Muscle of leg (tissue), 16 donors: ENCODE measurements at places on chromosomes 11 and 22.

DNA sequence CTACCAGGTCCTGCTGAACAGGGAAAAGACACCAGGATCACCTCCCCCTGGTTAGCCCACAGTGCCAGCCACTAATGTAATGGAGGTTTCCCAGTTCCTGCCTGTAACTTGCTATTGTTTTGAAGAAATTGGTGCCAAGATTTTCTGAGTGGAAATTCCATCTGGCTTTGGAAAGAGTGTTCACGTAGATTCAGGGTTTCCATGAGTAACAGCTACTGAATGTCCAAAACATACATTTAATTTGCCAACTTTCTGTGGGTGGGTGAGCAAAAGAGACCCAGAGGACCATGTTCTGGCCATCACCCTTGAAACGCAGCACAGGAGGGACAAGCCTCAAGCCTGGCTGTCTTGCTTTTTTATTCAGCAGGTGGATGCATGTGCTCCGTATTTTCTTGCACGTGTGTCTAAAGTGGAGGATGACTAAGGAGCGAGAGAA lies 8.8 kb upstream of the DKK3 start:
- DNase-seq = peak; percentile 91

GRCh38 chr11:93738647-93739081 lies 2.6 kb downstream of the TAF1D start:
- no peak for DNase-seq

GRCh38 chr22:49882519-49883293 lies 29.1 kb downstream of the ZBED4 start:
- DNase-seq = no peak

- no peak for DNase-seq
These were observed 36.7 kb downstream of the LARGE1 start for GRCh38 chr22:33883561-33883960.
